Prostate gland (tissue), 2 donors: ENCODE measurements at places on chromosomes 6 and 20. TPM values are rescaled to one million over a fixed set of nuclear protein-coding genes. Genes with fewer than 3 reads are reported as not detected.
A peak's percentile ranks its signal among the peaks of the same experiment; 100 is the strongest.

Gene SMLR1
- 0.28 TPM for total RNA-seq

DNA sequence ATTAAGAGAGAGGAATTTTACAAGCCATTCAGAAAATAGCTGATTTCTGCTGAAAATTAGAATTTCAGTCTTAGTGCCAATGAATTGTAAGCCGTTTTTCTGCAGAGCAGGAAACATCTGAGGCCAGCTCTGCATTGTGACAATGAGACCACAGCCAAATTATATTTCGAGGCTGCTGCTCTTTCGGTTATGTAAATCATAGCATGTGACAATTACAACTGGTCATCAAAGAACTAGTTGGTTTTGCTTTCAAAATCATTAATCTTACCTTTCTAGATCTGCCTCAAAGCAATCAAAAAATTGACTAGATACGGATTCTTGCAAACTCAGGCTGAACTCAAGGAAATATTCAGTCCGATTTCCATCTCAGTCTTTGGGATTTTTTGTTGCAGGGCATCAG is 33.4 kb upstream of the INSM1 start:
- no peak for DNase-seq

Gene ANKRD66
- not detected for total RNA-seq

- DNase-seq: peak; percentile 82
Observed at GRCh38 chr6:30876039-30876730, 8.1 kb upstream of the DDR1 start.
